ENCODE measurements at places on chromosomes 3 and 15.
A peak's percentile ranks its signal among the peaks of the same experiment; 100 is the strongest.

DNA sequence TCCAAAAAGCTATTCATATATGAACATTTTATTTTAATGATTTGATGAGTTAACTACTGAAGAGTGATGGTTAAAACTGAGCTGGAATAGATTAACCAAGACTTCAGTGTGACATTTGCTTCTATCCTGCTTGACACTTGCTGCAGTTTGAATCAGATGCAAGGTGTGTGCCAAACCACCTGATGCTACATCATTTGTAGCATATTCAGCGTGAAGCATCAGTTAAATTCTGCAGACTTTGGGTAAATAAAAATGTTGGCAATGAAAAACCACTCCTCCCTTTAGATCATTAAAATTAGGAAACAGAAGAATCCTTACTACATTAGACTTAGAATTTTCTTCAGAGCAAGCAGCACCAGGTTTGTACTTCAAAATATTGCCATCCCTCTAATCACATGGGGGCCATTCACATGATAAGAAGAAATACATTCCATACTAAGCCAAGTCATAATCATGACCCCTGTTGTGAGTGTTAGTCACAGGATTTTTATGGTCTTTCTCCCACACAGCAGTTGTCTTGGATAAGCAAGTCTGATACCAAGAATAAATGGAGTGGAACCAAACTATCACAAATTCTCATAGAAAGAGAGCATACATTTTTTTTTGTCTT, 160.7 kb upstream of the TNIK start:
- no peak for DNase-seq

GRCh38 chr15:74988007-74988800, 7.2 kb upstream of the SCAMP5 start:
- no peak for DNase-seq

- no peak for DNase-seq
Measured at GRCh38 chr15:71131601-71132362, 16.5 kb downstream of the THSD4 start.

GRCh38 chr3:49554633-49555265, 472 bp downstream of the BSN start:
- DNase-seq = peak; percentile 70

DNA sequence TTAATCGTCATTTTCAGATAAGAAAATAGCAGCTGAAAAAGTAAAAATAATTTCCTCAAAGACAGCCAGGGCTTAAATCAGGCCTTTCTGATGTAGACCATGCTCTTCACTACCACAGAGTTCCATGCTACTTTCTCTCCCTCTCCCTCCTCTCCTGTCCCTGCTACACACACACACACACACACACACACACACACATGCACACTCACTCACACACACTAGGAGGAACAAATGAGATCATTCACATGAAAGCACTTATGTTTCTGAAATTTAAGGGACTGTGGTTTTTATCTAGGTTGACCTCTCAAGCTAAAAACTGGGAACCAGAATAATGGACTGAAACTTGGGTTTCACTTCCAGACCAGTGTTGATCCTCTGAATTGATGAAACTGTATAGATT, 4.1 kb upstream of the PSMA4 start:
- DNase-seq = no peak

GRCh38 chr15:57406062-57406772, 29.9 kb downstream of the CGNL1 start:
- no peak for DNase-seq

DNA sequence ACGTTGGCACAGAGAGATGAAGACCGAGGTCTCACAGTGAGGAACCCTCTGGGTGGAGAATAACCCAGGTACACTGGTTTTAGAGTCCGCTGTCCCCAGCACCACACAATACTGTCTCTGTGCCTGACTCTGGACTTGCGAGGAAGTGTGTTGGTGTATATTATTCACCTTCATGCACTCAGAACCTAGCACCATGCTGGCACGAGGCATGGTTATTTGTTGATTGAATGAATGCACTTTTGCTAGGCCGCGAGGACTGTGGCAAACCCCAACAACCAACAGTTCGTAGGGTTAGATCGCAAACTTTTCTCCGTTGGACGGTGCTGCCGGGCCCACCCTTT, 484 bp upstream of the C3orf52 start:
- no peak for DNase-seq

DNA sequence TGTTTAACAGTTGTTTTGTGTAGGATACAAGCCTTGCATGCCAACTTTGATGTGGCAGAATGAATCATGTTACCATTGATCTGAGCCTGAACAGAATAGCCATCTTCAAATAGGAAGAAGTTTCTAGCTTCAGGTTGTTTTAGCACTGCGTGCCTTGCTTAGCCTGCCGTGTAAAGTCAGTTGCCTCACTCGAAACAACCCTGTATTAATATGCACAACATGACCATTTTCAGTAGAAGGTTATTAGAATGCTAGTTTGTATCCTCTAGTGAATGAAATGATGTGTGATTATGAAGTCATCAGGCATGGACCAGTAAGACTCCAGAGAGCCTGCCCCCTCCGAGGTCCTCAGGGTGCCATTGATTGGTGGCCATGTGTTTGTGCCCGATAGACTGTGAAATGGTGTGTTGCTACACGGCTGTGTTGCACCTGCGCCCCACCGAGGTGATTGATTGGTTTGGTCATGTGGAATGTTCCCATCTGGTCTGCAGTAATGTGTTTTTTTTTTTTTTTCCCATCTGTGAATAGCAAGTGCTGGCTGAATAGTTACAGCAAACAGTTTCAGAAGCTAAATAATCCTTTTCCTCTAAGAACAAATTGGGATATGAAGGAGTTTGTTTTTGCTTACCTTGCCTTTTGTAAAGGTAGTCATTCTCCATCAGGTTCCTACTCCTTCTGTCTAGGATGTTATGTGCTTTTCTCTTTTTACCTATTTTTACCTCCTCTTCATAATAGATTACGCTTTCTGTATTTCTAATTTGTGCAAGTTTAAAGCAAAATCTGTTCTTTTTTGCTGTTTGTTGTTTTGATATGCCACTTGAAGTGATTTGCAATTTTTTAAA, 214.9 kb downstream of the TCF12 start:
- peak; percentile 35 for DNase-seq
